Breast epithelium (tissue), 4 donors: ENCODE measurements at places on chromosomes 5 and 9.

DNA sequence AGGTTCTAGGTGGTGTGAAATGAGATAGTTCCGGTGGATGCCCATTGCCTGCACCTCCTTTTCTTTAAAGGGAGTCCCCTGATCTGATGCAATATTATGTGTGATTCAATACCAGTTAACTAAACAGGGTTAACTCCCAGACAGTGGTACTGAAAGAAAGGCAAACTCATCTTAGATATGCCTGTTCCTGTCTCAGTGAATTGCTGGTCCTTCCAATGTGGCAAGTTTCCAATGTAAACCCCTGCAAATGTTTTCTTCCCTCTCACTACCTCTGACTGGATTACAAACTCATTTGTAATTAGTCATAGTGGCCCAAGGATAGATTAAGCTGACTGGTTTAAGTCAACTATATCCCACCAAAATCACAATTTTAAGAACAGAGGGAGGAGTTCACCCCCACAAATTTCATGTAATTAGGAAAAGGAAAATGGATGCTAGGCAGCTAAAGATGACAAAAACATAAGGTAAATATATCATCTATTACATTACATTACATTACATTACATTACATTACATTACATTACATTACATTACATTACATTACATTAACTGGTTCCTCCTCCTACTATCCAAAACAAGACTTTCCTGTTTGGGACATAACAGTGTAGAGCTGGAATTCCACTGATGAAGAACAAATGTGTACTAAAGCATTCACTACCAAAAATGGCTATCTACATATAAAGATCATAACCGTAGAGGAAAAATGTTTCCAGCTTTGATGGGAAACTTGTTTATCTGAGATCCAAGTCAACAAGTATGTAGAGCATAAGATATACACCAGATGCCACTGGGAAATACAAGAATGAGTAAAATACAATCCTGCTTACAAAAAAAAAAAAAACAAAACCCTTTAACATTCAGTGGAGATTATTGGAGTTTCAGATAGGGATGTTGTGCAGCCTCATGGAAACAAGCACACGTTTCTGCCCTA, 121.5 kb upstream of the SNX2 start:
- no peak for DNase-seq

- no peak for DNase-seq
These were observed 64.2 kb upstream of the FST start for GRCh38 chr5:53416144-53416738.

DNA sequence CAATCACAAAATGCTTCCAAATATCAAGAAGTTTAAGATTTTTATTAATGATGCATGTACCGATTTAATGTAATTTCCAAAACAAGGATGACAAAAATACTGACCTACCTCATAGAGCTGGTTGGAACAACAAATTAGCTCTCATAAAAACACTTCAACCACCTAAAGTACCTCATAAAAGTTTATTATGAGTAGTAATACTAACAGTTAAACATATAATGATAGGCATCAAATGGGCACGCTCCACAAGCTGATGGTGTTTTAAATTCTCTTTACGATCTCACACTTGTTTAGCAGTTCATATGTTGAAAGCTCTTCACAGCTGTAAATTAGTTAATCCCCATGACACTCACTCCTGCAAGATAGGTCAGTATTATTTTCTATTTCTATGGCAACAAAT, 150.0 kb upstream of the KIF2A start:
- no peak for DNase-seq

- DNase-seq: no peak
These were observed 755 bp downstream of the DND1 start for GRCh38 chr5:140672455-140673186.

- no peak for DNase-seq
These were observed 13.5 kb upstream of the MAP1B start for GRCh38 chr5:72093824-72094223.

- DNase-seq: no peak
These were observed 614.1 kb downstream of the PTPRD start for GRCh38 chr9:9998491-9999287.

DNA sequence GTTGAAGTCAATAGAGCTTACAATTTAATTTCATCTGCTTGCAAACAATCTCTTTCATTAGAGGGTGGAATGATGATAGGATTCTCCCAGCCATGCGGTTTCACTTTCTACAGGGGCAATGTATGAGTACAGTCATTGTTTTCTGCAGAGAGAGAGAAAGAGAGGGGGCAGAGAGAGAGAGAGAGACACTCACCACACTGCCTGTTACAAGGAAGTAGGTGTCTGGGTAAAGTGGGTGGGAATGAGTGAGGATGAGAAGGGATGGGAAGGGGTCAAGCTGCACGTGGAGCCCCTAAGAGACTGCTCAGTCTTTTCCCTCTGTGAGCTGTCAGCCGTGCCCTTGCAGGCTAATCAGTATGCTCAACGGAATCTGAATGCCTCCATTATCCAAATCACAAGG, 454.3 kb downstream of the KDM4C start:
- DNase-seq: no peak

DNA sequence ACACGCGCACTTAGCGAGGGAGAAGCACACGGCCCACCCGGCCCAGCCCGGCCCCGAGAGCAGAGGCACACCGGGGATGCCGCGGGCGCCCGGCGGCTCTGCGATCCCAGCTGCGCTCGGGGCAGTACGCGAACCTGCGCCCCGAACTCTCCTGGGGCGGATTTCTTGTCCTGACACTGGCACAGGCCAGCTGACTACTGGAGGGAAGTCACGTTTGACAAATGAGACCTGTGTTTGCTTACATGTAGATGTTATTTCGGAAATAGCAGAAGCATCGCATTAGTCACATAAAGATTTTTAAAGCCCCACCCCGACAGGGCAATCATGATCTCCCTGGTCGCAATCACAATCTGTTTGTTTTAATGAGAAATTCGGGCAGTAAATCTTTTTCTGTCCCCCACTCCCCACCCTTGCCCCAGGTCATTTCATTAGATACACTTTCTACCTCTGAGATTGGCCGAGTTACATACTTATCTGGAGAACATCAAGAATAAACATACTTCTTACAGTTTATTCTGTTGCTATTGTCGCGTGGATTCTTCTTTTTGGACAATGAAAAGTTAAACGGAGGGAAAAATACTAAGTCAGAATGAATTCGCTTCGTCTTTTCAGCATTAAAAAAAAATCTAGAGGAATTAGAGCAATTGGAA, 518.9 kb downstream of the CTNND2 start:
- no peak for DNase-seq

DNA sequence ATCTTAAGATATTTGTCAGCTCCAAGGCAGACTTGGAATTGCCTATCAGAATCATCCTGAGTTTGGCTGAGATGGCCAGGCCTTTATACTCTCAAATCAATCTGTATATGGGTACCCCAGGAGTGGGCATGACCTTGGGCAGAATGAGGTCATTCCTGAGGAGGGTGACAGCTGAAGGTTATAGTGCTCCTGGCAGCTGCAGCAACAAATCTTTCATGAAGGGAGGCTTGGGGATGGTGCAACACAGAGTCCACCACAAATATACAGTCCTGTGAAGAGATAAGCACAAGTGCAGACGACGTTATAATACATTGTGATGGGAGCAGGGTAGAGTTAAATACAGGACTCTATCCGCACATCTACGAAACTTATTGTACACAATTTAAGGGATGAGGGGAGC, 21.1 kb upstream of the TRIO start:
- no peak for DNase-seq

GRCh38 chr5:112388074-112388473, 31.0 kb downstream of the EPB41L4A start:
- DNase-seq: no peak

- peak; percentile 5 for DNase-seq
These were observed 221.6 kb downstream of the CACNA1B start for GRCh38 chr9:138098908-138099791.

- no peak for DNase-seq
These were observed 54.4 kb upstream of the AFAP1L1 start for GRCh38 chr5:149217096-149217802.

DNA sequence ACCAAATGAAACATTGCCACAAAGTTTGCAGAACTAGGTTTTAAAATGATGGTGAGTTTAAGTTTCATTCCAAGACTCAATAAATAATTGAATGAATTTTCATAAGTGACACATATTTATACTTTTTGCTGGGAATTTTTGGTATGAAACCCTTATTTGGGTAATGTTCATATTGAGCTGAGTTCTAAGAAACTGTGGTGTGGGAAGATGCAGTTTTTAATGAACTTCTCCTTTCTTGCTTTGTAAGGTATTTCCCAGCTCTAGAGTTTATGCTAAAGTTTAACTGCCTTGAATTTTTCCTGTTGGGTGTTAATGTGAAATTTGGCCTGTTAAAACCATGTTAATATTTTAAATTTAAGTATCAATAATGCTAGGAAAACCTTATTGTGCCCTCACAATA, 15.1 kb downstream of the RABGAP1 start:
- no peak for DNase-seq

DNA sequence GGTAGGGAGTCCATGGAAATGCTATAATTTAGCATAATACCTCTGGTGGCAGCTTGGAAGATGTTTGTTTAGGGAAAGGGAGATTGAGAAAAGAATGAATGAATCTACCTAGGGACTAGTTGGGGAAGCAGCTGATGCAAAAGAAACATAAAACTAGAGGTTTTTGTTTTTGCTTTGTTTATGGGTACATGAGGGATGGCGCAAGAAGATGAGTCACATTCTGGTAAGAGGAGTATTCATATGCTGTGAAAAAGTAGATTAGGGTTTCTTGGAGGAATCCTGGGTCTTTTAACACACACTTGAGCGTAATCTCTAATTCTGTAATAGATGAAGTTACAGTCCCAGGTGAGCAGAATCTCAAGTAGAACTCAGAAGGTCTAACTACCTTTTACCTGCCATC, 17.1 kb downstream of the C9orf43 start:
- no peak for DNase-seq

GRCh38 chr9:134325813-134326723, at the start of gene RXRA:
Gene RXRA (plus strand): TSS chr9:134326455. CDS start chr9:134326632, 177 bp downstream.
- DNase-seq: peak; percentile 70

DNA sequence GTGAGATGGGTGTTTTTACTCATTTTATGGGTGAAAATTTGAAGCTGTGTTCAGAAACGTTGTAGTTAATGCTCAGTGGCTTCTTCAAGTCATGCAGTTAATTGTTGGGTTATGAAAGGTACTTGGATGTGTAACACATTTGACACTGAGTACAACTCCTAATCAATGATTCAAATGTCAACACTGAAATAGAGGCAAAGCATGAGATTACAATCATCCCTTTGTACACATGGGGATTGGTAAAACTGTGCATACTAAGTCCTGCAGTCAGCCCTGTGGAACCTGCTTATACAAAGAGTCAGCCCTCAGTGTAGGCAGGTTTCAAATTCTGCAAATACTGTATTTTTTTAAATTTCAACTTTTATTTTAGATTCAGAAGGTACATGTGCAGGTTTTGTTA, 3.3 kb downstream of the ABLIM3 start:
- no peak for DNase-seq

- no peak for DNase-seq
These were observed 49.7 kb upstream of the FOXB2 start for GRCh38 chr9:76969716-76970115.

DNA sequence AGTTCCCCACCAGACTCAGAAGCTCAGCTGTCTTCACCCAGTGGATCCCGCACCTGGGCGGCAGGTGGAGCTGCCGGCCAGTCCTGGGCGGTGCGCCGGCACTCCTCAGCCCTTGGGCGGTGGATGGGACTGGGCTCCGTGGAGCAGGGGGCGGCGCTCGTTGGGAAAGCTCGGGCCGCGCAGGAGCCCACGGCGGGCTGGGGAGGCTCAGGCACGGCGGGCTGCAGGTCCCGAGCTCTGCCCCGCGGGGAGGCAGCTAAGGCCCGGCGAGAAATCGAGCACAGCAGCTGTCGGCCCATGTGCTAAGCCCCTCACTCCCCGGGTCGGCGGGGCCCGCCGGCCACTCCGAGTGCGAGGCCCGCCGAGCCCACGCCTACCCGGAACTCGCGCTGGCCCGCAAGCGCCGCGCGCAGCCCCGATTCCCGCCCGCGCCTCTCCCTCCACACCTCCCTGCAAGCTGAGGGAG, 560.0 kb downstream of the BRINP1 start:
- DNase-seq: no peak

DNA sequence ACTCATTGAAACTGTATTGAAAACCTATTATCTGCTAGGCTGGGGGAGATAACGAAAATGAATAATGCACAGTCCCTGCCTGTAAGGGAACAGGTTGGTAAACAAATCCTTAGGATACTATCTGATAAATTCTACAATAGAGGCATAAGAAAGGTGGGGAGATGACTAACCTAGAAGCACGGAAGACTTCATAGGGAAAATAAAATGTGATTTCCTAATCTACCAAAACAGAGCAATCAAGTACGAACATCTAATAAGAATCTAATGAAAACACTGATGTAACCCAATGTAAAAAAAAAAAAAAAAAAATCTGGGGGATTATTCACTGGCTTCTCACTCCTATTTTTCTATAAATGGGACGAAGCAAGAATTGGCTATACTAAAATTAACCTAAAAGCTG, 124.4 kb downstream of the SLF1 start:
- no peak for DNase-seq

- DNase-seq: peak; percentile 83
These were observed at the start of gene NPDC1 for GRCh38 chr9:137046088-137046787. Gene NPDC1 (minus strand): TSS chr9:137046177. CDS start chr9:137045989, 188 bp downstream.

- DNase-seq: no peak
These were observed 103.2 kb downstream of the PDE4D start for GRCh38 chr5:59790376-59790775.

GRCh38 chr5:154228696-154229095, 38.2 kb downstream of the GALNT10 start:
- no peak for DNase-seq

- DNase-seq: no peak
These were observed 121.2 kb upstream of the PTPN3 start for GRCh38 chr9:109619310-109619709.

DNA sequence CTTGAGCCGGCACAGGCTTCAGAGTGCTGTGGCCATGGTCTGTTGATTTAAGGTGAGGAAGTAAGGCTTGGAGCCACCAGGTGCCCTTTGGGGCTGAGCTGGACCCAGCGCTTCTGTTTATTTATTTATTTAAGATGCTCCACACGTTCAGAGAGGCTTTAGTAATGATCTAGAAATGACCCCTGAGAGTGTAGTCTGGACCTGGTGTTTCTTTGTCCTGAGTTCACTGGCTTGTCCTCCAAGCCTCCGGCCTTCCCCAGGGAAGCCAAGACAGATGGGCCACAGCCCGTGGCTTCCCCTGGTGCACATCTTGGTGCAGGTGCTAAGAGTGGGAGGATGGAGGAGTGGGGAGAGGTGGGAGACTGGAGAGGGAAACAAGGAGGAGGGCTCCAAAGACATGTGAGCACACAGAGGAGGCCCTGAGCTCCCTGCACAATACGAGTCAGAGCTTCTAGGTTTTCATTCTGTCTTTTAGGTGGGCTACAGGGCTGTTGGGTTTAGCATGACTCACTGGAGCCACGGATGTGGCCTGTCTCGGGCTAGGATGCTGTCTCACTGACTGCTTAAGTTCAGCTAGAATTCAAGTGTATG, 56.9 kb downstream of the AHRR start:
- no peak for DNase-seq
